Epithelial cell of alveolus of lung (primary cell): ENCODE measurements at places on chromosomes 4 and X. TPM values are rescaled to one million over a fixed set of nuclear protein-coding genes. Genes with fewer than 3 reads are reported as not detected.

Gene EPGN
- not detected in 2 replicates for total RNA-seq

Gene CSN1S1
- not detected in 2 replicates for total RNA-seq

Gene LNX1
- total RNA-seq, result 1.0 and 4.1 TPM in 2 replicates

Gene NAP1L2
- not detected in 2 replicates for total RNA-seq

Gene SPANXC
- not detected in 2 replicates for total RNA-seq

Gene BTK
- not detected in 2 replicates for total RNA-seq
